ENCODE measurements at places on chromosomes 7 and 10. TPM values are rescaled to one million over a fixed set of nuclear protein-coding genes. Genes with fewer than 3 reads are reported as not detected.

GRCh38 chr7:94584113-94584512, 71.8 kb downstream of the SGCE start:
- DNase-seq, result no peak
- no peak overlapping the region for H3K27ac ChIP-seq
- no peaks in the 10 kb centered on the region for H3K27me3 ChIP-seq
- no peak overlapping the region for H3K4me3 ChIP-seq
- 0 out of 2 replicates have a peak, but pooled peaks cover 3% of the 10 kb centered on the region for H3K4me1 ChIP-seq

Gene HOXA5
- total RNA-seq, result 4.1 TPM

Gene PITRM1
- 33.7 TPM for total RNA-seq

DNA sequence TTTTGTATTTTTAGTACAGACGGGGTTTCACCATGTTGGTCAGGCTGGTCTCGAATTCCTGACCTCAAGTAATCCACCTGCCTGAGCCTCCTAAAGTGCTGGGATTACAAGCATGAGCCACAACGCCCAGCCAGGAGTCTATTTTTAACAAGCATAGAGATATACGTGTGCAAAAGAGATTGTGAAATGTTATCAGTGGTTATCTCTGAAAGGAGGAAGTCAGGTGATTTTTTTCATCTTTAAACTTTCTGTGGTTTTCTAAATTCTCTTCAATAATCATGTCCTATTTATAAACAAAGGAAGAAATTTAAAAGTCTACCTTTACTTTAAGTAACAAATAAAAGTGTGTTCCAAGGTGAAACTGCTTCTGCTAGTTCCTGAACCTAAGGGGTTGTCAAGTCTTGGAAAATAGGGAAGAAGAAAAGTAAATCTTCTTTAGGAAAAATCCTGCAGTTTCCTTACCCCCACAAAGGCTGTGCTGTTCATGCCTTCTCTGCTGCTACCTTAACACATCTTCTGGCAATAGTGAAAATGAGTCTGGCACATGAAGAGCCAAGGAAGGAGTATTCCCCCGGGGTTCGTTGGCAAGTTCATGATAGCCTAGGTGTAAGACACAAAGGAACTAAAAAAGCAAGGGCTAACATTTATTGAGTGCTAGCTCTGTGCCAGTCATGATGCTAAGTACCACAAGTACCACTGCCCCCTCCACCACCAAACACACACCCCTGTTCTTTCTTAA, 51.1 kb downstream of the CYP26A1 start:
- no peaks in the 10 kb centered on the region for H3K27me3 ChIP-seq
- peaks cover 5% of the 10 kb centered on the region for H3K4me1 ChIP-seq
- H3K27ac ChIP-seq, result no peak overlapping the region
- DNase-seq, result peak; percentile 45

DNA sequence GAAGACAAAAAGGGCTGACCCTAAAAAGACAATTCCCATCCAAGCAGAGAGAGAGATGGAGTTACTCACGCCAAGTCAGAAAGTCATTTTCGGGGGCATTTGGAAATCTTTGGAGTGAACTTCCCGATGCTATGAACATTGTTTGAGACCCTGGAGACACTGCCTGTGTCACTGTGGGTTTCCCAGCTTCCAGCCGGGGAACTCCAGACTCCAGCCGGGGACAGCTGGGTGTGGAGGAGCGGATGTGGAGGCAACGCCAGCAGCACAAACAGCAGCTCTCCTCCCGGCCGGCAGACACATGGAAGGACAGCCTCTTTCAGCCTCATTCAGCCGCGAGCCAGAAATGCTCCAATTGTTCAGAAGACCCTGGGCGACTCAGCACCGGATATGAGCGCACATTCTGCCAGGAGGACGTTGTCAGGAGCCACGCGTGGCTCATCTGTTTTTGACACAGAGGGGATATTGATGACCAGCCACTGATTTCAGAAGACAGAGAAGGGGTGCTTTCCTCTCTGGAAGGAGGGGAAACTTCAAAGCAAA, 97.6 kb downstream of the PRPF18 start:
- H3K27ac ChIP-seq, result no peak overlapping the region
- no peak overlapping the region for H3K4me3 ChIP-seq
- no peaks in the 10 kb centered on the region for H3K27me3 ChIP-seq
- no peaks in the 10 kb centered on the region for H3K36me3 ChIP-seq
- DNase-seq, result no peak
- no peaks in the 10 kb centered on the region for H3K4me1 ChIP-seq

Gene OPALIN
- not detected for total RNA-seq

Gene FAM241B
- total RNA-seq, result not detected

Gene C10orf105
- not detected for total RNA-seq

Gene CFAP58
- total RNA-seq, result 0.26 TPM

DNA sequence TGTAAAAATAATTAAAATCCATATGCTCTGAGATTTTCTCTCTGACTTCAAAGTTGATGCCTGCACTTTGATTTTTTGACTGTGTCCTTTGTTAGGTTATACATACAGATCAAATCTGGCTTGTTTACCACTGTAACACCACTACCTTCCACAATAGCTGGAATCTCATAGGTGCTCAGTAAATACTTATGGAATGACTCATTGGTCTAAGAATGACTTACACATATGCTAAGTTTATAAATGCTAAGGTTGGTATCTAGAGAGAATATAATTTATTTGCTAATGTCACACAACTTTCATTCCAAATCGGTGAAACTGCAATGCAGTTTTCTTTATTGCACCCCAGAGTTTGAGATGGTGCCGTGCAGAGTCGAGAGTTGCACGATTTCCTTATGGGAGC, 578.5 kb downstream of the SH2D4B start:
- no peaks in the 10 kb centered on the region for H3K27me3 ChIP-seq
- no peaks in the 10 kb centered on the region for H3K4me1 ChIP-seq
- H3K27ac ChIP-seq, result no peak overlapping the region
- no peak overlapping the region for H3K4me3 ChIP-seq
- no peaks in the 10 kb centered on the region for H3K36me3 ChIP-seq

DNA sequence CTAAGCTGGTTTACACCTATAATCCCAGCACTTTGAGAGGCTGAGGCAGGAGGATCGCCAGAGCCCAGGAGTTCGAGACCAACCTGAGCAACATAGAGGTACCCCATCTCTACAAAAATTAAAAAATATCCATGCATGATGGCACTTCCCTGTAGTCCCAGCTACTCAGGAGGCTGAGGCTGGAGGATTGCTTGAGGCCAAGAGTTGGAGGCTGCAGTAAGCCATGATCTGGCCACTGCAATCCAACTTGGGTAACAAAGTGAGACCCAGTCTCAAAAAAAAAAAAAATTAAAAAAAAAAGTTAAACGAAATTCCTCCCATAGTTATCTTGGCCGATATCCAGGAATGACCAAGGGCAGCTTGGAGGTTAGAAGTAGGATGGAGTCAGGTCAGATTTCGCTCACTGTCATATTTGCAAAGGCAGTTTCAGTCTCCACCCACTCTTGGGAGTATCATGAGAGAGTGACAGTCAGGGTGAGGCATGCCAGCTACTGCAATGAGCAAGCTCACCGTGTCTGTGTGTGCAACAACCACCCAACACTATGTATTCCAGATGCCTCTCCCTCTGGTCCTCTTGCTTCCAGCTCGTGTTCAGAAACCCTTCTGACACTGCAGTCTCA, 6.0 kb upstream of the ZDHHC4 start:
- no peak for DNase-seq
- no peaks in the 10 kb centered on the region for H3K27me3 ChIP-seq
- H3K36me3 ChIP-seq, result no peaks in the 10 kb centered on the region
- no peak overlapping the region for H3K4me3 ChIP-seq
- peaks cover 13% of the 10 kb centered on the region for H3K4me1 ChIP-seq

Gene INTS15
- 35.2 TPM for total RNA-seq

GRCh38 chr7:83866582-83866981, 217.6 kb upstream of the SEMA3E start:
- H3K4me1 ChIP-seq, result no peaks in the 10 kb centered on the region
- no peaks in the 10 kb centered on the region for H3K36me3 ChIP-seq
- H3K27ac ChIP-seq, result no peak overlapping the region
- no peaks in the 10 kb centered on the region for H3K27me3 ChIP-seq
- DNase-seq, result no peak

- no peaks in the 10 kb centered on the region for H3K4me1 ChIP-seq
- H3K4me3 ChIP-seq, result no peak overlapping the region
- no peak overlapping the region for H3K27ac ChIP-seq
- no peaks in the 10 kb centered on the region for H3K36me3 ChIP-seq
- no peak for DNase-seq
- H3K27me3 ChIP-seq, result no peaks in the 10 kb centered on the region
Measured at GRCh38 chr7:15086131-15086611, 183.6 kb upstream of the DGKB start.

- H3K36me3 ChIP-seq, result no peaks in the 10 kb centered on the region
- no peak for DNase-seq
- no peak overlapping the region for H3K4me3 ChIP-seq
- H3K27me3 ChIP-seq, result no peaks in the 10 kb centered on the region
- H3K4me1 ChIP-seq, result no peaks in the 10 kb centered on the region
Measured at GRCh38 chr7:53993224-53993623, 549.0 kb upstream of the VSTM2A start.

- H3K4me1 ChIP-seq, result no peaks in the 10 kb centered on the region
- DNase-seq, result peak; percentile 94
- no peak overlapping the region for H3K4me3 ChIP-seq
- H3K27me3 ChIP-seq, result no peaks in the 10 kb centered on the region
Measured at GRCh38 chr10:5629303-5630111, 36.9 kb downstream of the ASB13 start.

GRCh38 chr7:3244241-3244814, 56.7 kb upstream of the SDK1 start:
- H3K27ac ChIP-seq, result no peak overlapping the region
- H3K27me3 ChIP-seq, result no peaks in the 10 kb centered on the region
- no peak for DNase-seq
- no peaks in the 10 kb centered on the region for H3K4me1 ChIP-seq
- H3K4me3 ChIP-seq, result no peak overlapping the region

- no peaks in the 10 kb centered on the region for H3K27me3 ChIP-seq
- H3K4me3 ChIP-seq, result no peak overlapping the region
- H3K27ac ChIP-seq, result no peak overlapping the region
Measured at GRCh38 chr7:28623105-28623730, 210.9 kb downstream of the CREB5 start.

- H3K27me3 ChIP-seq, result no peaks in the 10 kb centered on the region
- peaks cover 51% of the 10 kb centered on the region for H3K36me3 ChIP-seq
- H3K27ac ChIP-seq, result no peak overlapping the region
Measured at GRCh38 chr10:3119796-3120459, 52.6 kb downstream of the PFKP start.

Gene BMPER
- total RNA-seq, result not detected

DNA sequence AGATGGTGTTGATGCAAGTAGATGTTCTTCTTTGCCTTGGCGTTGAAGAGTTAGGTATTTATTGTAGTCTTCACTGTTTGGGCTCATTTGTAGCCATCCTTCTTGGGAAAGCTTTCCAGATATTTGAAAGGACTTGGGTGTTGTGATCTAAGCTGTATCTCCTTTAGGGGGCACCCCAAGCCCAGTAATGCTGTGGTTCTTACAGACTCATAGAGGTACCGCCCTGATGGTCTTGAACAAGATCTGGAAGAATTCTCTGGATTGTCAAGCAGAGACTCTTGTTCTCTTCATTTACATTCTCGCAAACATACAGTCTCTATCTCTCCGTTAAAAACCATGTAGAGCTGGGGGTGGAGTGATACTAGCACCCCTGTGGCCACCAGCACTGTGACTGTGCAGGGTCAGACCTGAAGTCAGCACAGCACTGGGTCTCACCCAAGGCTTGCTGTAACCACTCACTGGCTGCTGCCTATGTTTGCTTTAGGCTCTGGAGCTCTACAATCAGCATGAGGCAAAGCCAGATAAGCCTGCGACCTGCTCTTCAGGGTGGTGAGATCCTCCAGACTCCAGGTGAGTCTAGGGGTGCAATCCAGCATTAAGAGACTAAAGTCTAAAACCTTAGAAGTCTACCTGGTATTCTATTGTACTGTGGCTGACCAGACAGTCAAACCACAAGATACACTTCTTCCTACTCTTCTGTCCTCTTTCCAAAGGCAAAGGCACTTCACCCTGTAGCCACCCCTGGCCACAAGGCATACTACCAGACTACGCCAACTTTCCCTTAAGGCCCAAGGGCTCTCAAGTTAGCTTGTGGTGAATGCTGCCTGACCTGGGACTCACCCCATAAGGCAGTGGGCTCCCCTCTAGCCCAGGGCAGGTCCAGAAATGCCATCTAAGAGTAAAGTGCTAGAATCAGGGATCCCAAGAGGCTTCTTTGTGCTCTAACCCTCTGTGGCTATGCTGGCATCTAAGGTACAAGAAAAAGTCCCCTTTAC, 209.7 kb upstream of the TMEM196 start:
- H3K27me3 ChIP-seq, result no peaks in the 10 kb centered on the region
- DNase-seq, result peak; percentile 82
- no peak overlapping the region for H3K4me3 ChIP-seq
- no peak overlapping the region for H3K27ac ChIP-seq

Gene CYP2C18
- not detected for total RNA-seq

GRCh38 chr10:122571892-122572291, 11.3 kb downstream of the DMBT1 start:
- H3K27ac ChIP-seq, result no peak overlapping the region
- H3K36me3 ChIP-seq, result no peaks in the 10 kb centered on the region
- no peak for DNase-seq
- no peak overlapping the region for H3K4me3 ChIP-seq
- H3K4me1 ChIP-seq, result no peaks in the 10 kb centered on the region
- no peaks in the 10 kb centered on the region for H3K27me3 ChIP-seq

- no peaks in the 10 kb centered on the region for H3K36me3 ChIP-seq
- H3K27me3 ChIP-seq, result no peaks in the 10 kb centered on the region
- no peak overlapping the region for H3K4me3 ChIP-seq
- no peak for DNase-seq
- no peaks in the 10 kb centered on the region for H3K4me1 ChIP-seq
Measured at GRCh38 chr10:88361494-88361893, 221.6 kb downstream of the RNLS start.

Gene SEPTIN7
- 263 TPM for total RNA-seq

DNA sequence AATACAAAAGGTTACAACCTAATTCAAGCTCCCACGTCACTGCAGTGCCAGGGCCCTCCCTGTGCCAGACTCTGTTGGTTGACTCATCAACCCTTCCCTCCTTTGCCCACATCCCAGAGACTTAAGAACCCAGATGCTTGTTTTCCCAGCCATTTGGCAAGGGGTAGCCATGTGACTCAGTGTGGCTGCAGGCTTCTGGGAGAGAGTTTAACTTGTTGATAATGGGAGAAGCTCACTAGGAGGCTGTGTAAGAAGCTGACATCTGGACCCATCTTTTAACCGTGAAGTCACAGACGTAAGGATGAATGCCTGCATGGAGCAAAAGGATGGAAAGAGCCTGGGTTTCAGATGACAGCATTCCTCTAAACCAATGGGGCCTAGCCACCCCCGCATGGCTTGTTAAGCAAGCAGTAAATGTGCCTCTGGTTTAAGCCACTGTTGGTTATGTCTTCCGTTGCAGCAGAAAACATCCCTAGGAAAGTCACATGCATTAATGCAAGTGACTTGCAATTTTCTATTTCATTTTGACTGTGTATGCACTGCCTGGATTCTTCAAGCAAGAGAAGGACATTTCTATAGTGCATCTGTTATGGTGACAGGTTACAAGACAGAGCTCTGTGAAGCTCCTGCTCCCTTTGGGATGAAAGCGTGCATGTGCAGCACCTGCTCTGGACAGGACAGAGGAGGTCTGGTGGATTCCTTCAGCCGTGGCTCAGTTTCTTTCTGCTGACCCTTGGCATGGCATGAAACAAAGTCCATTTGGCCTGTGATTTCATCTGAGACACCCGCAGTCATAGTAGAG, 57.5 kb upstream of the CREB5 start:
- H3K27ac ChIP-seq, result no peak overlapping the region
- H3K27me3 ChIP-seq, result no peaks in the 10 kb centered on the region
- no peak for DNase-seq

- H3K36me3 ChIP-seq, result no peaks in the 10 kb centered on the region
- no peak for DNase-seq
- H3K27ac ChIP-seq, result no peak overlapping the region
- no peak overlapping the region for H3K4me3 ChIP-seq
- H3K4me1 ChIP-seq, result no peaks in the 10 kb centered on the region
Measured at GRCh38 chr7:117323851-117324711, 1.2 kb upstream of the WNT2 start.

All from Karpas-422 (cell line).